ENCODE measurements at places on chromosomes 7 and 10.
A peak's percentile ranks its signal among the peaks of the same experiment; 100 is the strongest.

DNA sequence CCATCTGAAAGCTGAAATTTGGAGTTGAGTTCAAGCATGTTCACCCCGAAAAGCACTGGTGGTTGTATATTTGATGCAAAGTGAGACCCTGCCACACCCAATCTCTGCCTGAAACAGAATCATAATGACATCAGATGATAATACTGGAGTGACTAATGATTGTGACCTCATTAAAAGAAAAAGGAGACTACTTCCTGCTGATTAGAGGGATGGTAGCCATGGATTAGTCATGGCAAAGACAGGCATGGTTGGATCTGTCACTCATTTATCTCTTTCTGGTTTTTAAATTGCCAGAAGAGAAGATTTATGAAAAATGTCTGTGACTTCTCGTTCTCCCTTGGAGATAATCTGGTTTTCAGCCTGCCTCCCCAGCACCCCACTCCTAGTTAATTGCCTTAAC lies 101.2 kb downstream of the BAMBI start:
- DNase-seq = no peak

- no peak for DNase-seq
Measured at GRCh38 chr10:8829592-8829991, 775.1 kb downstream of the GATA3 start.

DNA sequence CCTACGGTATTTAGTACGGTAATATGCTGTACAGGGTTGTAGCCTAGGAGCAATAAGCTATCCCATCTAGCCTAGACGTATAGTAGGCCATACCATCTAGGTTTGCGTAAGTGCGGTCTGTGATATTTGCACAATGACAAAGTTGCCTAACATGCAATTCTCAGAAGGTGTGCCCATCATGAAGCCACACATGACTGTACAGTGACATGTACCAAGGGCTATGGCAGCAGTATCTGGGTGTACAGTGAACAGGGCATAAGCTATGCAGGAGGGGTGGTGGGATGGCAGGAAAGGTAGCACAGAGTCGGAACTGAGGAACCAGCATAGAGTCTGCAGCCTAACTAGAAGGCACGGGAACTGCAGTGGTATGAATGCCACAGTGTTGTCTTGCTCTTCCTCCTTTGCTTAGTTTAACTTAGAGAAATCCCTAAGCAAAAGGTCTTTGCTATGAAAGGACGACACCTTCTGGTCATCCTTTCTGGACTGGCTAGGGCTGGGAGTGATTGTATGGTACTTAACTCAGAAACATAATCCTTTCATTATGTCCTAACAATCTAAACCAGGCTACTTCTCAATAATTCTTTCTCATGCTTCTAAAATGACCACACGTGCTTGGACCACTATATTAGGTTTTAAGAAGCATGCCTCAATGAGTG lies 93.5 kb downstream of the DYNC1I1 start:
- DNase-seq = no peak

DNA sequence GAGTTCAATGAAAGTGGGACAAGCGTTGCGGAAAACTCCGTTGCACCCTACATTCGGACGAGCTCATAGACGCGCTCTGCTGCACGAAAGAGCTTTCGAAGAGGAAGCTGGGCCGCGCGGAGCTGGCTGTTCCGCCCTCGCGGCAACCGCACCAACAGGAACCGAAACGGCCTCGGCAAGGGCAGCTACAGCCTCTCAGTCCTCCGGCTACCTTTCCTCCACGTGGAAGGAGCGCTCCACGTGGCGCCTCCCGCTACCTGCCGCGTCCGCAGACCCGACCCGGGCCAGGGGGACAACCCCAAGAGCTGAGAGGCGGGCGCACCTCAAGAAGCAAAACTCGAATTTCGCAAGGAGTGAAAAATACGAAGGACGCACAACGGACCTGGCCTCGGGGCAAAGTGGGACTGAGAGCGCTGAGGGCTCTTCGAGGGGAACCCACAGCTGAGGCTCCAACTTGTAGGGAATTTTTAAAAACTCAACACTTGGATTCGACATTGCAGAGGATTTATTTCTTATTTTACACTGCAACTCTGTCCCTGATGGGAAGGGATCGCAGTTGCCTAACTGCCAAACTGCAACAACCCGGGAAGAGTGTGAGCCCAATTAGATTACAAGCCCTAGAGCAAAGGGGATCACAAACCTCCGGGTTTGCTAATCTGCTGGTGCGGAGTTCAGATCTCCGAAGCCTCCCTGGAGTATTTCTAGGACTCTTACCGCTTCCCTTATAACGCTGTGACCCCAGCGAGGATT lies 1.4 kb downstream of the HPSE2 start:
- no peak for DNase-seq

GRCh38 chr10:79322616-79323543 lies 24.4 kb upstream of the PPIF start:
- peak; percentile 25 for DNase-seq
